ENCODE measurements at places on chromosomes 7 and 10. TPM values are rescaled to one million over a fixed set of nuclear protein-coding genes. Genes with fewer than 3 reads are reported as not detected.

Gene PTPRZ1
- total RNA-seq, result under 0.01 TPM

Gene OR13A1
- total RNA-seq, result not detected

Gene ANKRD61
- total RNA-seq, result under 0.01 TPM

Gene PAX4
- not detected for total RNA-seq

Gene SMIM30
- 56.7 TPM for total RNA-seq

Gene GHITM
- total RNA-seq, result 207 TPM

Gene BLNK
- not detected for total RNA-seq

Gene TMEM196
- total RNA-seq, result not detected

Gene PTPRN2
- total RNA-seq, result 1.7 TPM

Gene GCK
- 0.38 TPM for total RNA-seq

Gene RBP4
- not detected for total RNA-seq

Gene CDH23
- under 0.01 TPM for total RNA-seq

Gene RNF133
- 0.28 TPM for total RNA-seq

Gene UFSP1
- total RNA-seq, result 6.8 TPM

Gene DOCK4
- 26.6 TPM for total RNA-seq

Gene PSMC2
- 322 TPM for total RNA-seq

Gene AASS
- 30.2 TPM for total RNA-seq

Measured in regular cardiac myocyte (primary cell).